ENCODE measurements at places on chromosomes 2 and 18.

- no peak for DNase-seq
Observed at GRCh38 chr18:74478880-74479279, 17.3 kb upstream of the CNDP2 start.

DNA sequence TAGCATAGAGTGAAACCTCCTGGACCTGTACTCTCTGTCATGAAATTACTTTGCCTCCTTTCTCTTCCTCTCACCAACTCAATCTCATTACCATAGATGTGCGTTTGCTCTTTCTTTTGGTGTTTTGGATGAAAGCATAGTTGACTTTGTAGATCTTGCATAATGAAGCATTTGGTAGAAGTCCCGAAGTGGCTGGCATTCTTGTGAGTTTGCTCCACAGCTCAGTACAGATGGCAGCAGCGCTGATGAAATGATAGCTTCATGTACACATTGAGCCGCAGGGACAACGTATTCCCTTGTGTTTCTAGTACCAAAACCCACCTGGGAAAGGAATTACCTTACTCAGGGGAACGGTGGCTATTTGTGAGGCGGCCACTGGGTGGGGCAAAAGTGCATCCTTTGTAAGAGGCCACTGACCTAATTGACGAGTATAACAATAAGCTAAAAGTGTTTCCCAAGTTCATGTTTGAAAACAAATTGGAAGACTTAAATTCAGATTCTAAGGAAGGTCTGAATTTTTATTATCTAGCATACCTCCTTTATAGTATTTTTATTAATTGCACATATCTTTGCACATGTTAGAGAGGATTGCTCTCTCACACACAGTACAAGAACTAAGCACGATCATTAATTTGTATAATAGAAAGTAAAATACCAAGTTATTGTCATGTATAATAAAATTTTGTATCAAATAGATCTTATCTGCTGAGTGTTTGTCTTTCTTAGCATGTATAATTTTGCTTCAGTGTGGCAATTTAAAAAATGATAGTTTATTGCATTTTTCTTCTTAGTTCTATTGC lies 25.4 kb upstream of the CDH7 start:
- DNase-seq: no peak

DNA sequence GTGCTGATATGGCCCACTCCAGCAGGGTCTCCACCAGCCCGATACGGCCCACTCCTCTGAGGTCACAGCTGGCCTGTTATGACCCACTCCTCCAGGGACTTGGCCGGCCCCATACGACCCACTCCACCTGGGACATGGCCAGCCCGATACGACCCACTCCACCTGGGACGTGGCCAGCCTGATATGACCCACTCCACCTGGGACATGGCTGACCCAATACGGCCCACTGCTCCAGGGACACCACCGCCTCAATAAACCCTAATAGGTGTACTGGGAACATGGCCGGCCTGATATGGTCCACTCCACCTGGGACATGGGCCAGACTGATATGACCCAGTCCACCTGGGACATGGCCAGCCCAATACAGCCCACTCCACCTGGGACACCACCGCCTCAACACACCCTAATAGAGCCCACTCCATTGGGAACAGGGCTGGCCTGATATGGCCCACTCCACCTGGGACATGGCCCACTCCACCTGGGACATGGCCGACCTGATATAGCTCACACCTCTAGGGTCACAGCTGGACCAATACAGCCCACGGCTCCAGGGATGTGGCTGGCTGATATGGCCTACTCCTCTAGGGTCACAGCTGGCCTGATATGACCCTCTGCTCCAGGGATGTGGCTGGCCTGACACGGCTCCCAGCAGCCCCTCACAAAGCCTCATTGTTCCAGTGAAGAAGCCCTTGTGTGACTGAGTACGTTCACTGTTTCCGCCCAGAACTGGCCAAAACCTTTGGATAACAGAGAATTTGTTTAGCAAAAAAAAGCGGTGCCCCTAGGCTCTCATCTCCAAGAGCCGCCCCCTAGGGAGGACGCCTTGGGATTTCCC lies 245.6 kb downstream of the HDAC4 start:
- no peak for DNase-seq

DNA sequence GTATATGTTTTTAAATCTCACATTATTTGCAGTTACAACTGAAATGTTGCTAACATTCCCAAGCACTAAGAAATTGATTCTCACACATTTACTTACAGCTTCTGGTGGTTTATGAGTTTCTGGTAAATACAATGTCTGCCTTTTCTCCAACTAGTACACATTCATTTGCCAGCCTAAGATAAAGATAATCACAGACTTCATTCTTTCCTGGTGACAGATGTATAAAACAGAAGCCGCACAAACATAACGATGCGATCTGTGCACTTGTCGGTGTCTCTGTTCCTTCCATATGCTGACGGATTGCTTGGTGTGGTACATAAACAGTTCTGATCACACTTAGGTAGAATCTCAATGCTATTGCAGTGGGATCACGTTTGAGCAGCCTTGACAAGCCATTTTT lies 100.4 kb upstream of the DDX18 start:
- DNase-seq: no peak

DNA sequence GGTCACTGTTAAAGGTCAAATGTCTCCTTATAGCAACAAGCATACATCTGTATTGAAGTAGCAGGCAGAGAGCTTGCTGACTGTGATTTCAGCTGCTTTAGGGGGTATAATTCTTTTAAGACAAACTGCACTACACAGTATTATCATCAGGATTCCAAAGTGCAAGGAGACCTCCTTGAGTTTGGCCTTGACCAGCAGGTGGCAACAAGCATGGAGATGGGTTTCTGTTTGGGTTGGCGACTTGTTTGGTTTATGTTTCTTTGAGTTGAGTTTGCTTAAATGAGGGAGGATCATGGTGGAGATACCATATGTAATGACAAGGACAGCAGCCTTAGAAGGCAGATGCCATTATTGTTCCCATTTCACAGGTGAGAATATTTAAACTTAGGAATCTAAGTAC lies 681.0 kb upstream of the ID2 start:
- peak; percentile 2 for DNase-seq

- DNase-seq: no peak
Observed at GRCh38 chr18:11885278-11885947, 22.7 kb downstream of the MPPE1 start.

DNA sequence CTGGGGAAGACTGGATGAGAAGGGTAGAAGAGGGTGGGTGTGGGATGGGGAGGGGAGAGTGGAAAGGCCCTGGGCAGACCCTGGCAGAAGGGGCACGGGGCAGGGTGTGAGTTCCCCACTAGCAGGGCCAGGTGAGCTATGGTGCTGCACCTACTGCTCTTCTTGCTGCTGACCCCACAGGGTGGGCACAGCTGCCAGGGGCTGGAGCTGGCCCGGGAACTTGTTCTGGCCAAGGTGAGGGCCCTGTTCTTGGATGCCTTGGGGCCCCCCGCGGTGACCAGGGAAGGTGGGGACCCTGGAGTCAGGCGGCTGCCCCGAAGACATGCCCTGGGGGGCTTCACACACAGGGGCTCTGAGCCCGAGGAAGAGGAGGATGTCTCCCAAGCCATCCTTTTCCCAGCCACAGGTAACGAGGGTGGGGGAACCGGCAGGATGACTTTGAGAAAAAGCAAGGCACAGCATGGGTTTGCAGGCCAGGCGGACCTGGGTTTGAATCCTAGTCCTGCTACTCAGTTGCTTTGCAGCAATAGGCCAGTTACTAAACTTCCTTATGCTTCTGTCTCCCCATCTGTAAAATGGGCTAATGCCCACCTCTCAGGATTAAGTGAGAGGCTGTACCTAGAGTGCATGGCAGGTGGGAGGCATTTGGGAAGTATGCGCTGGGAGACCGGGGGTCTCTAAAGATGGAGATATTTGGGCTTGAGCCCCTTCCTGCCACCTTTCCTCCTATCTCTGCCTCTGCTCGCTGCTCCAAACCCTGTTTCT lies at the start of gene INHA:
INHA (plus strand) TSS at position 74 of the 765 bp plus-strand sequence; CDS start at position 139, 65 bp downstream.
- no peak for DNase-seq

DNA sequence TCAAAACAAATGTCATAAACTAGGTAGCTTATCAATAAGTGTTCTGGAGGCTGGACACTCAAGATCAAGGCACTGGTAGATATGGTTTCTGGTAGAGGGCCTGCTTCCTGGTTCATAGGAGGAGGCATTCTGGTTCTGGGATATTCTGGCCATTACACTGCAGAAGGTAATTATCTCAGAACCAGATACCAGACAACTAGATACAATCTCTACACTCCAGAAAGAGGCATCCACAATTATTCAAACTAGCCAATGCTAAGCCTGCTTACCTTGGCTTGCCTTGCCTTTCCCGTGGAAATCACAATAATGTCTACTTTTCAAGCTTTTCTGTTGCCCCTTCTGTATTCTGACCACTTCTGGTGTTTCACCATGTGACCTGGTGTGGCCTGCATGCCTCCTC lies 785.2 kb upstream of the GYPC start:
- DNase-seq: no peak
